ENCODE measurements at places on chromosomes 3 and 15.

GRCh38 chr3:13876451-13877100, 3.3 kb downstream of the WNT7A start:
- no peak for DNase-seq

- no peak for DNase-seq
Observed at GRCh38 chr3:99500485-99500884, 137.9 kb upstream of the COL8A1 start.

- DNase-seq = no peak
Observed at GRCh38 chr3:158685159-158685558, 12.7 kb upstream of the LXN start.

GRCh38 chr3:193148688-193149473, 92.1 kb upstream of the PLAAT1 start:
- no peak for DNase-seq

DNA sequence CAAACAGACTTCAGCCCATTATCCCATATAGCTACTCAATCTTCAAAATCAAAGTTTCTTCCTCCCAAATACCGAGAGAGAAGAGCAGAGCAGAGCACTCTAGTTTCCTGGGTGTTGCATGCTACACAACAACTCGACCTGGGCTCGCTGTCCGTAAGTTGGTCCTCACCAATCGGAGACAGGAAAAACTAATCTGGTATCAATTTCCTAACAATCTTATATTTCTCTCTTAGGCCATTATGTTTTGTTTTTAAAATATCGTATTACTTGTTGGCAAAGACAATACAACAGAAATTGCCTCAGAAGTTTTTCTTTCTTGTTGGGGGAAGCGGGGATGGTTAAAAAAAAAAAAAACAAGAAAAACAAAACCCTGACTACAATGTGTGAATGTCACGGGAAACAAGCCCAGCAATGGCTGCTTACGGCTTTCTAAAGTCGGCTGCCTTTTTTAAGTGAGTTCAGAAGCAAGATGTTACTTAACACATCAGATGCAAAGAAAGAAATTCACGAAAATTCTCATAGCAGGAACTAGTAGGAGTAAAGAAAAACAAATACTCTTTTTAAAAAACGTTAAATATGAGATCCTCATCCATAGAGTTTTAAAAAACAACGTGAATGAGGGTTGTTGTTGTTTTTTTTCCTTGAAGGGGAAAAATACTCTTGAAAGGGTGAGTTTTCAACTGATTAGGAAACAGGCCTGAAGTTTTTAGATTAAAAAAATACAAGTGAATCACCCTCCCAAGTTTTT, 1.9 kb downstream of the VGLL4 start:
- no peak for DNase-seq

- DNase-seq = no peak
Observed at GRCh38 chr3:66889750-66890494, 108.2 kb upstream of the KBTBD8 start.

- DNase-seq = no peak
Observed at GRCh38 chr3:110413807-110414748, 657.5 kb upstream of the NECTIN3 start.

- peak; percentile 35 for DNase-seq
Observed at GRCh38 chr3:46667061-46667621, 26.3 kb downstream of the ALS2CL start.

All from heart left ventricle (tissue), 16 donors.